ENCODE measurements at places on chromosomes 12 and 14.

- no peak for DNase-seq
Measured at GRCh38 chr12:6158749-6159148, 34.3 kb upstream of the VWF start.

DNA sequence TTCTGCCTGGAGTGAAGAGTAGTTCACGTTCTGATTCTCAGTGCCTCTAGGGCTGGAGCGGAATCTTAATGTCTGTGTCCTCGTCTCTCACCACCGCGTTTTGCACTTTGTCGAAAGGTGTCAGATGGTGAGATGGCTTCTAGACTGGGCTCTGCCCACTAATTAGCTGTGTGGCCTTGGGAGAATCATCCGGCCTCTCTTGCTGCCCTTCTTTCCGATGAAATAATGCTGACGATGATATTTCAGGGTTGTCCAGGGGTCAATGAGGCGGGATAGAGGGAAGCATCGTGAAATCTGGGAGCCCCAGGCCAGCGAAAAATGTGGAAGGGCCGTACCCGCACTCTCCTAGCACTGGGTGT lies 811 bp upstream of the GALNT16 start:
- DNase-seq = no peak

- DNase-seq = no peak
Measured at GRCh38 chr12:57431654-57432188, 878 bp upstream of the R3HDM2 start.

DNA sequence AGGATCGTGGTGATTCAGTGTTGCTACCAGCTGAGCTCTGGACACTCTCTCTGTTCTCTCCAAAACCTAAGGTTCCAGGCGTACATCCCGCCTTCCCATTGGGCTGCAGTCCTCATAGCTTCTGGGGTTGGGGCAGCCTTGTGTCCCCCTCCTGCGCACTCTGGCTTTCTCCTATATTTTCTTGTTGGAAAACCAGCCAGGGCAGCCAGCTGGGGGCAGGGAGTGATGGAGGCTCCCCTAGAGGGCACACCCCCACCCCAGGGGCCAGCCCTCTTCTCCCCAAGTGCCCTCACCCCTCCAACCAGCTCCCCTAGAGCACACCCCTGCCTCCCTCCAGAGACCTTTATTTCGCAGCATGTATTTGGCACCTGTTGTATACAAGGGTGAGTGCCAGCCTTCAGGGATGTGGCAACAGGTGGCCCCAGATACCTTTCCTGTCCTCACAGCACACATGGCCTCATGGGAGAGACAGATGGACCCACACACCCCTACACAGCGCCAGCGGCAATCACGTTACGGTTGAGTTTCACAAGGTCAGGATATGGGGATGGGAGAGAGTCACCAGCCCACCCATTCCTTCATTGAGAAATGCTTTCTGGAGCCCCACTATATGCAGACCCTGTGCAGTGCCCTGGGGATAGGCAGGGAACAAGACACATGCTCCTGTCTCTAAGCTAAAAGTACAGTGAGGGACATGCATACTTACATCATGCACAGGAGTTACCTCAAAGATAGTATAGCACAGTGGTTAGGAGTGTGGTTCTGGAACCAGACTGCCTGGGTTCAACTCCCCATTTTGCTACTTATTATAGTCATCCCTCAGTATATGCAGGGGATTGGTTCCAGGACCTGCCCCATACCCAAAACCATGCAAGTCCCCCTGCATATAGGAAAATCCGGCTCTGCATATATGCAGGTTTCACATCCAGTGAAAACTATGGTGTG lies 141.1 kb downstream of the PHETA1 start:
- DNase-seq = no peak

DNA sequence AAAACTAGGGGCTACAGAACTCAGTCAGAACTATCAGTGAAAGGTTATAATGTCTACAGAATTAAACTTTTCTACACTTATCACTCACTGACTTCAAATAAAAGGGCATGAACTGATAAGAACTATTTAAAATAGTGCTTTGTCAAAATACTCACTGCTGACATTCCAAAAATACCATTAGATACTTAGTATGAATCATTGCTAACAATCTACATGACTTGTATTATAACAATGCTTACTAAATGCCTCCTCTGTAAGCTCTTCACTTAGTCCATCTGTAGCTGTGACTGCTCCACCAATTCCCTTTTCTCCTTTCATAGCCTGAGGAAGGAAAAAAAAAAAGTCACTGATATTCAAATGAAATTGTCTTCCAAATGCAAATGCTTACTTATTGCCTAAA lies 17.0 kb downstream of the NFYB start:
- DNase-seq = no peak

DNA sequence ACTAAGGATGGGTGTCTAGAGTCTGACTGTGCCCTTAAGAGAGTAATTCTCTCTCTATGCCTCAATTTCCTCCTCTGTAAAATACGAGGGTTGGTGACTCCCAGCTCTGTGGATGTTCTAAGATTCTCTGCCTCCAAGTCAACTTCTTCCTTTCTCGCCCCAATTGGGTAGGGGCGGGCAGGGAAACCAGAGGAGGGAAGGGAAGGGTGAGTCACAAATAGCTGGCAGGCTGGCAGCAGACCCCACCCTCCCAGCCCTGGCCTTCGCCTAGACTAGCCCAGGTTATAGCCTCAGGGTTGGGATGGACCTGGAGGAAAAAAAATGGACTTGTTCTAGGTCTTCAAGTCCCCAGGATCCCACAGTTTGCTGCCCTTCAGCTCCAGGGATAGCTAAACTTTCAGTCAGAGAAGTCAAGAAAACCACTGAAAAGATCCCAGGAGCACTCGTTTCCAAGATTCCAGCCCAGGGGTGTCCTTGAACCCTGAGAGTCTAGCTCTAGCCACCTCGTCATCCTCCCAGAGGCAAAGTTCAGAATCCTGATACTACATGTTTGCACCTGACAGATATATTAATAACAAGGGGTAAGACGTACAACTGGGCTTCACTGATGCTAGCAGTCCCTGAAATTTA lies 2.3 kb downstream of the DGKA start:
- DNase-seq = peak; percentile 50

- DNase-seq = no peak
Measured at GRCh38 chr14:39974036-39974435, 541.8 kb upstream of the FBXO33 start.

DNA sequence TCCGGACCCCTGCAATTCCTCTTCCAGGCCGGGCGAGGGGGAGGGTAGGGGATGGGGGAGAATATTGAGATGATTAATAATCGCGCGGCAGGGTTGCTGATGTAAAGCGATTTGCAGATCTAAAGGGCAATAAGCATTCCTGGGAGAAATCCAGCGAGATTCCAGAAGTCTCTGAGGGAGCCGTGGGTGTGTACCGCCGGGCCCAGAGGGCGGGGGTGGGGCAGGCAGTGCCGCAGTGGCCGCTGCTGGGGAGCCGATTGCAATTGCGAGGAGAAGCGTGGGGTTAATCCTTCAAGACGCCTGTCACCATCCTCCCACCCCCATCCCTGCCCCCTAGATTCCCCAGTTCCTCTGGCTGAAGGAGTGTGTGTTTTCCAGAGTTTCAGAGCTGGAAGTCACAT lies 16.4 kb downstream of the FOS start:
- peak; percentile 61 for DNase-seq

GRCh38 chr12:131987552-131987951 lies 37.8 kb downstream of the EP400 start:
- DNase-seq = no peak

GRCh38 chr14:34548472-34548981 lies 9.0 kb upstream of the EAPP start:
- DNase-seq = no peak

- no peak for DNase-seq
Measured at GRCh38 chr12:32828120-32828519, 68.5 kb downstream of the PKP2 start.

DNA sequence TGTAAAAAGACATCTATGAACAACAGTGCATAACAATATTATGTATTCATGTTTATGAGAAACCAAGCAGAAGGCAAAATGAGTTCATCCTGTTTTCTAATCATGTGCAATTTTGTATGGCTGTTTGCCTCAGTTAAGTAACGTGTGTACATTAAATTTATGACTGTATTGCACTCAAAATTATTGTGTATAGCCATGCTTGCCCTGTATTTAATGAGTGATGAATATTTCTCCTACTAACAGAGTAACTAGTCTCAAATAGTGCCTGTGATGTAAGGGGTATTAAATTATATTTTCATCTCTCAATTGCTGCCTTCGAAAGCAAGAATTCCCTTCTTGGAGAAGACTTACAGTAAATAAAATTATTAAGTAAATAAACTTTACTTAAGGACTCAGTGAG lies 154.2 kb downstream of the NOVA1 start:
- DNase-seq = no peak

- no peak for DNase-seq
Measured at GRCh38 chr12:111335811-111336210, 33.1 kb downstream of the PHETA1 start.

- DNase-seq = no peak
Measured at GRCh38 chr12:57935331-57935730, 6.0 kb upstream of the ATP23 start.

DNA sequence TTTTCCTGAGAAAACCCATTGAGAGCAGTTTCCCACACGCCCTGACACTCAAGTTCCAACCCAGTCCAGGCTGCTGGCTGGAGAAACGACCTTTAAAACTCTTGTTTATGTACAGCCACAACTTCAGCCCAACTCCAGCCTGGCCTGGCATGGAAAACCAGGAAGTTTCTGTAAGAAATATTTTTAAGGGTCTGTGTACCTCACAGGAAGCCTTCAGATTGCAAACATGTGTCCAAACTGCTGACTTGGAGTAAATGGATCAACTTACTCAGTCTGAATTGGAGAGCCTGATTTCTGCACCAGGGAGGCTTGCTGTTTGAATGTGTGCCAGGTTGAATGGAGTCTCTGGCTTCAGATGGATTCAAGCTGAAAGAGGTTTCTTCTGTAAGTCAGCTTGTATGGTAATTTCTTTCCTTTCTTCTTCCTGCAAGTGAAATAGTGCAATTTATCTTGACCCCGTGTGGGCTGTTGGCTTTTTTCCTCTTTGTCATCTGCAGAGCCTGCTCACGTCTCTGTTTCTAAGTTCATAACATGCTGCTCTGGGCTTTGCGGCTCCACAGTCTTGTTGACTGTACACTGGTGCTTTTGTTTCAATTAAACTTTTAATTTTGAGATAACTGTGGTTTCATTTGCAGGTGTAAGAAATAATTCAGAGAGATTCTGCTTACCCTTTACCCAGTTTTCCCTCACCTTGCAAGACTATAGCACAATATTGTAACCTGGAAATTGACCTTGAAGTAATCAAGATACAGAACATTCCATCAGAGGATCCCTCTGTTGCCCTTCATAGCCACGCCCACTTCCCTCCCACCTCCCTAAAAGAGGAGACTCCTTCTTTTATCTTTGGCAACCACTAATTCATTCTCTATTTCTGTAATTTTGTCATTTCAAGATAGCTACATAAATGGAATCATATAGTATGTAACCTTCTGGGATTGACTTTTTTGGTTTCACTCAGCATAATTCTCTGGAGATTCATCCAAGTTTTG lies 109.7 kb upstream of the PRMT8 start:
- DNase-seq = no peak

- peak; percentile 85 for DNase-seq
Measured at GRCh38 chr14:104681689-104682074, 7.7 kb upstream of the INF2 start.

GRCh38 chr12:26868447-26869103 lies 35.6 kb upstream of the ITPR2 start:
- DNase-seq = no peak

GRCh38 chr12:69701826-69702225 lies 2.7 kb upstream of the BEST3 start:
- DNase-seq = no peak

DNA sequence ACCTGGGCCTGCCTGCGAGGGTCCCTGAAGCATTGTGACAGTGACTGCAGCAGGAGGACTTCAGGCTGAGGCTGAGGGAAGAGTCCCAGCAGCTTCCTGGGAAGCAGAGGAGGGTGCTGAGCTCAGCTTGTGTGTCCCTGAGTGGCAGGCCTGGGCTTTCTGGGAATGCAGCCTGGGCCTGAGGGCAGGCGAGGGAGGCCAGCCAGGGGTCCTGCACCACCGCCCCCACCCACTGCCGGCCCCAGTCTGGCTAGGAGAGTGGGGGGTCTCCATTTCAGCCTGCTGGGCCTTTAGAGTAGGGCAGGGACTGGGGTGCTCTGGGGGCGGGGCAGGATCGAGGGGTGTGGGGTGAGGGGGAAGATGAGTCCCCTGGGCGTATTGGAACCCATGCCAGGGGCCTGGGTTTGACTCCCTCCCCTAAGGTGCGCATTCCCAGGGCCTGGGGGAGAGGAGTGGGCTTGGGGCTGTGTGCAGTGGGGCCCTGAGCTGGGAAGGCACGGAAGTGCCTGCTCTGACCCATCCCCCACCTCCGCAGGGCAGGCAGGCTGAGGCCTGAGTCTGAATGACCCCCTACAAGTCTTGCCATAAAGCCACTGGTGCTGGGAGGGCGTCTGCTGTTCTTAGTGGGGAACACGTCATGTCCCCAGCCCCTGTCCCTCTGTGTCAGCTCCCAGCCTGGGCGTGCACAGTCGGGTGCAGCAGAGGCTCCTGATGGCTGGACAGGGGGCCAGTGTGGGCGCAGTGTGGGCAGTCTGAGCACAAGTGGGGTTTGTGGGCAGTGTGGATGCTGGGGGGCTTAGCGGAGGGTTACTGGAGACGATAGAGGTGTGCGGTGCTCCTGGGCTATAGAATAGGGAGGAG lies 46.4 kb downstream of the KRT80 start:
- DNase-seq = no peak

DNA sequence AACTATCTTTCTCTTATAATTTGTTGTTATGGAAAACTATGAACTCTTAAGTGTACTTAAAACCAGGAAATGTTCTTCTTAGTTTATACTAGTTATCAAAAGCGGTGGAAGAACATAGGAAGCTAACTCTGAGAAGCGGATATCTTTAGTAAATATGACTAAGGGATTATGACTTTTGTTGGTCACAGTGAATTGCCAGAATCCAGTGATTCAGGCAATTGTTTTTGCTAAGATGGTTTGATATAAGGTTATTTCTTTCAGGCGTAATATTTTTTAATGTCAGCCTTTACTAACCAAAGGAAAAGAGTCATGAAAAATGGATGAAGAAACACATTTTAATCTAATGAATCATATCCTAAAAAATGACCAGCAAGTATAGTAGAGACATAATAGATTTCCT lies 473.5 kb downstream of the FOXG1 start:
- DNase-seq = no peak

DNA sequence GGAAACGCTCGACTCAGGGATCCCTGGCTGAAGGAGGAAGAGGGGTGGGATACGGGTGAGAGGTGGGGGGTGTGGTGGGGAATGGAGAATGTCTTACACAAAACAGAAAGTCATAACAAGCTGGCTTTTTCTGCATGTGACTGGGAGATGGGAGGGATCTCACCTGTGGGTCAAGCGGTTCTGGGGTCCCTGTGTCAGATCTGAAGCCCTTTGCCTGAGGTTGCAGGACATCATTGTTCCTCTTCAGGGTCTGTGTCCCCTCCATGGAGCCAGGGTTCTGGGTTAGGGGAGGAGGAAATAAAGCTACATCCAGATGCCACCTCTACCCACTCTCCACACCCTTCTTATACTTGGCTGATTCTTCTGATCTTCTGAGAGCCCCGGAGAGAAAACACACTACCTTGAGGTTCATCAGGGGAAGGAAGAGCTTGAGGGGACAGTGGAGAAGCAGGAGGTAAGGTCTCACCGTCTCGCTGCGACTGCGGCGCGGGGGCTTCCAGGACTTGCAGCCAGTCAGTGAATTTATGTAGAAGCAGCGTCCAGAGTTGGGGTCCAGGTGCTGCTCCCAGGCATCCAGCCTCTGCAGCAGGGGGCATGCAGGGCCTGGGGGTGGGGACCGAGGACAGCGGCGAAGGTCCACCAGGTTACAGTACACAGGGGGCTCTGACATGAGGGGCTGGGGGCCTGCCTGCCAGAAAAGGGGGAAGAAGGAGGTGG lies 2.5 kb downstream of the ARHGAP9 start:
- no peak for DNase-seq

Data from Calu3 (cell line).